HS-5 (cell line): ENCODE measurements at places on chromosomes 11 and 22.

DNA sequence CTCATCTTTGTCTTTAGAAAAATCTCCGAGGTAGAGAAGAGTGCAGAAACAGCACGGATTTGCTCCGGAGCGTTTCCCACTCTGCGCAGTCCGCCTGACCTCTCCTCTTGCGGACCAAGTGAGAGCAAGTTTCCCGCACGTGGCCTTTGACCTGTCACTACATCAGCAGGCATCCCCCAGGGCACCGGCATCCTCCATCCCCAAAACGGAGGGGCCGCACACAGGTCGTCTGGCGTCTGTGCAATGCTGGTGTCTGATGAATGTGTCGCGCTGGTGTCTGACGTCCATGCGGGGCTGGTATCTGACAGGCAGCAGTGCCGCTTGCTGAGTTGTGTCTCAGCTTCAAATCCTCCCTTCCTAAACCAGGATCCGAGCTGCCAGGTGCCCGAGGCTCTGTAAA, 739 bp upstream of the MRGPRE start:
- no peak for DNase-seq

GRCh38 chr22:37281646-37282384, 493 bp upstream of the CYTH4 start:
- no peak for DNase-seq

GRCh38 chr11:83554876-83555275, 268.7 kb upstream of the CCDC90B start:
- no peak for DNase-seq

DNA sequence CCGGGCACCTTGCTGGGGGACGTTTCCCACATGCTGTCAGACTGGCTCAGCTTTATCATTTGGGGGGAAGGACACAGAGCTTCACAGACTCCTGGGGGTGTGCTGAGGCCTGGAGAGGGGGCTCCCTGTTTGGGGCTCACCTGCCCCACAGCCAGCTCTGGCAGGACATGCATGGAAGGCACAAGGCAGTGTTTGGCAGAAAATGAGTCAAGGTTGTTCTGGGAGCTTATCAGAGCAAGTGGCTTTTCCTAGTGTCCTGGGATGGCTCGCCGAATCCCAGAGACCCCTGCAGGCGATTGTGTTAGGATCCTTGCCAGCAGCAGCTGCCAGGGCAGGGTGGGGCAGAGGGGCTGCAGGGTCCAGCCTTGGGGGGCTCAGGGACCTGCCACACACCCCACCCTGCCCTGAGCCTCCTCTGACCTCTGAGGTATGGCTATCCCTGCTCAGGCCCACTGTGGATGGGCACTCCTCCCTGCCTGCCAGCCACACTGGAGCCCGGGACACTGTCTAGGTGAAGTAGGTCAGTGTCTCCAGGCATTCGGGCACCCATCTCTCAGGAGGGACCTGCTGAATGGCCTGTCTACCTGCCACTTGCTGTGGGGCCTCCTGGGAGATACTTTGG, 1323.0 kb downstream of the BRD1 start:
- no peak for DNase-seq

- no peak for DNase-seq
Observed at GRCh38 chr11:14746857-14747395, 103.3 kb downstream of the PDE3B start.

GRCh38 chr11:93738647-93739081, 2.6 kb downstream of the TAF1D start:
- DNase-seq = no peak

DNA sequence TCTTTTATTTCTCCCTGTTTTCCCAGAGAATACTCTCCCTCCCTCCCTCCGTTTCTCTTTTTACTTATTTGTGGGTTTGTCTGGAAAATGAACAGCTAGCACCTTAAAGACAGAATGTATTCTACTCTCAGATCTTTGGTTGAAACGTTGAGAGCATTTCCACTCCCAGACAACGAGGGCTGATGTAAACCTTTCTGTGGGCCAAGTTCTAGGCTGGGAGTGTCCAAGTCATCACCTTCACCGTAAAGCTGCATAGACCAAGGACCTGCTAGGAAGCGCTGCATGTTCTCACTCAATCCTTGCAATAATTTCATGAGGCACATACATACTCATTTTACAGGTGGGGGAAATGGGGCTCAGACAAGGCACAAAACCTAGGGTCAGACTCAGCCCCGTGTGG, 32.4 kb downstream of the MYH9 start:
- DNase-seq = no peak

DNA sequence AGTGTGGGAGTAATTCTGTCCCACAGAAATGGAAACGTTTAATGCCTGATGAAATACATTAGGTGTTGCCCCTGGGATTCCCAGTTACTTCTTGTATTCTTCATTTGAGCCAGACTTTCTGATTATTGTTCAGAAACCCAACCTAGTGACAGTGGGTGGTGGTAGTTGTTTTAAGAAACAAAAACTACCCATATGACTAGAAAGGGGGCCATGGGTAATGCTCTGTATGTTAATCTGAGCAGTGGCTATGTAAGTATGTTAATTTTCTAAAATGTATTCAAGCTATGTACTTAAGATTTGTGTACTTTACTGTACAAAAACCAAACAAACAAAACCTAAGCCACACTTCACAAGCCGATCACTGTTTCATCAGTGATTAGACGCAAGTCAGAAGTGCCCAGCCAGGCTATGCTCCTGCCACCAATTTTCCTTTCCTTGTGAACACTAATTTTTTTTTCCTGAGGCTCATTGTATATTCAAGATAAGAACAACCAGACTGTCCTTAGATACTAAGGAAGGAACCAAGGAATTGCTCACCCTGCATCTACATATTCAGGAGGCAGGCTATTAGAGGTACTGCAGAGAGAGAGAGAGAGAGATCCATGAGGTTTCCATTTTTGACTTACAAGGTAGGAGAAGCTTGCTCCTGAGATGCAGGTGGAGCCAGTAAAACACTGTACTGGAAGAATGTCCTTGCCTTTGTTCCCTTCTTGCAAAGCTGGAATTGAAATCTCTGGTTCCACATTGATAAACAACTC, 122.7 kb downstream of the DBX1 start:
- DNase-seq = no peak

DNA sequence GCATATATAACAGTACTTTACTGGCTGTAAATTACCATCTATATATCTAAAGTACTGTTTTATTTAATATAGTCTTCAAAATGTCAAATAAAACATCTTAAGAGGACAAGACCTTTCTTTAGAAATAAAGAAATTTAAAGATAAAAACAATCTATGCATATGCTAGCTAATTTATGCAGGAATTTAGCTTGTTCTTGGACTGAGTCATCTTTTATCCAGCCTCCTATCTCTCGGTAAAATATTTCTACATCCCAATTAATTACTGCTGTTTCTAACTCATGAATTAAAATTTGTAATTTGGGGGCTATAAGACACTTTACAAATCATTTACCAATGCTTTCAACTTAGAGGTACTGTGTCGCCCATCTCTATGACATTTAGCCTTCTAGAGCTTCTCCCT, 72.8 kb upstream of the DDI1 start:
- DNase-seq = no peak

- DNase-seq = no peak
Observed at GRCh38 chr11:134119094-134119493, 50.2 kb downstream of the JAM3 start.

GRCh38 chr11:63737718-63738117, 30.9 kb downstream of the ZFTA start:
- DNase-seq = no peak

DNA sequence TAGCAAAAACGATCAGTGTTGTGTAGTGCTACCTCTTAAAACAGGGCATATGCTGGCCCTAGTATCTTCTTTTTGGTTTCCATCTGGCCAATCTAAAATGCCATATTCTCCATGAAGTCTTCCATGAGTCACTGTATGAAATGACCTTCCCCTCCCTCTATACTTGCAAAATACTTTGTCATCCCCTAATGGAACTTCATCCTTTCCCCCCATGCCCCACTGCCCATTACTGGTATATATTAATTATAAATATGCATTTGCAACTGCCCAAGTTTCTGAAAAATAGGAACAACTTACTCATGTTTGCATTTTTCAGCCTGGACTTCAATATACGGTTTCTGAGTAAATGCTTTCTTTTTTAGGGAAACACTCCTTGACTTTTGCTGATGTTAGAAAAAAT, 4.5 kb downstream of the APIP start:
- DNase-seq = no peak

GRCh38 chr11:104324276-104324675, 160.3 kb upstream of the PDGFD start:
- DNase-seq = no peak

DNA sequence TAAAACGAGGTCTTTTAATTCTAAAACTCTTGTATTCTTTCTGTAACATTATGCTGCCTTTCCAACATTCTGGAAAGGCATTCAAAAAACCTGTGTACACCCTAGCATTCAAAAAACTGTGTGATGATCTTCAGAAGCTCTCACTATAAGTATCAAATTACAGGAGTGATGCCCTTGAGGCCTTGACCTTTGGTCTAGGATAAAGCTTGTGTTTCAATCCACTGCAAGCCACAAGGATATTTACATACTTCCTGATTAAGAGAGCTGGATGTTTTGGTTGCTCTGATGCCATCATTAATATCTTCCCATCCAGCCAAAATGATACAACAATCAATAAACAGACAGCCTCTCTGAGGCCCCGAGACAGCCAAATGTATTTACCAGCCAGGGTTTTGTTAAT, 11.9 kb downstream of the CLPB start:
- no peak for DNase-seq
